ENCODE measurements at places on chromosomes 16 and 17. TPM values are rescaled to one million over a fixed set of nuclear protein-coding genes. Genes with fewer than 3 reads are reported as not detected.

Gene TM4SF5
- not detected for total RNA-seq

Gene DNAI2
- total RNA-seq: 1.3 TPM

Gene GNGT2
- 15.0 TPM for total RNA-seq

GRCh38 chr16:28917095-28917494, 7.9 kb downstream of the RABEP2 start:
- no peak for DNase-seq
- H3K4me1 ChIP-seq: no peaks in the 10 kb centered on the region
- no peaks in the 10 kb centered on the region for H3K27me3 ChIP-seq
- no peak overlapping the region for H3K4me3 ChIP-seq

- no peaks in the 10 kb centered on the region for H3K27me3 ChIP-seq
- peaks cover 29% of the 10 kb centered on the region for H3K4me1 ChIP-seq
- peak overlapping the region; percentile 60 for H3K27ac ChIP-seq
- peaks cover 41% of the 10 kb centered on the region for H3K36me3 ChIP-seq
- peak; percentile 57 for DNase-seq
- H3K4me3 ChIP-seq: no peak overlapping the region
These were observed 32.1 kb upstream of the JPT2 start for GRCh38 chr16:1645914-1646525.

DNA sequence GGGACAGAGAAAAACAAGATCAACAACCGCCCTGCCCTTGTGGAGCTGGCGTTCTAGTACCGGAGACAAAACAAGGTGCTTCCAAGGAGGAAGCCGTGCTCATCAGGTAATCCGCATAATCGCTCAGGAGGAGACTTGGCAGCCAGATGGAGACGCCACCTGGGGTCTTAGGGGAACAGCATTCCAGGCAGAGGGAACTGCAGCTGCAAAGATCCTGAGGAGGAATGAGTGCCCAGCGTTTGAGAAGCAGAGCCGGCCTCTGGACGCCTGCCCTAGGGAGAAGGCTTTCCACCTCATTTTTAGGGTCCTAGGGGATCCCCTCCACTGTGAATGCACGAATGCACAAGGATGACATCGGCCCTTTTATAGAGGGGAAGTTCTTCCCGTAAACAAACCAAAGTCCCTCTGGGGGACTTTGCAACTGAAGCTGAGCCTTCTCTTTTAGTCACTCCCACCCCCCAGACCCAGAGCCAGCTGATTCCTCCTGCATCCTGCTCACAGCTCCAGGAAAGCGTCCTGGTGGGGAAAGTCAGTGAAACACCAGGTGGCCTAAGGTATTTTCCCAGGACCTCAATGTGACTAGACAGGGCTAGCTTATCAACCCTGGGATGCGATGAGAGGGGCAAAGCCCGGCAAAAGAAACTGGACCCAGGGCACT, 13.2 kb upstream of the MPRIP start:
- no peak overlapping the region for H3K27ac ChIP-seq
- peaks cover 2% of the 10 kb centered on the region for H3K27me3 ChIP-seq

- DNase-seq: peak; percentile 19
- peaks cover 31% of the 10 kb centered on the region for H3K36me3 ChIP-seq
- H3K27ac ChIP-seq: peak overlapping the region; percentile 61
- H3K4me3 ChIP-seq: peak overlapping the region; percentile 5
These were observed 8.0 kb downstream of the TLCD3A start for GRCh38 chr17:740240-741017.

DNA sequence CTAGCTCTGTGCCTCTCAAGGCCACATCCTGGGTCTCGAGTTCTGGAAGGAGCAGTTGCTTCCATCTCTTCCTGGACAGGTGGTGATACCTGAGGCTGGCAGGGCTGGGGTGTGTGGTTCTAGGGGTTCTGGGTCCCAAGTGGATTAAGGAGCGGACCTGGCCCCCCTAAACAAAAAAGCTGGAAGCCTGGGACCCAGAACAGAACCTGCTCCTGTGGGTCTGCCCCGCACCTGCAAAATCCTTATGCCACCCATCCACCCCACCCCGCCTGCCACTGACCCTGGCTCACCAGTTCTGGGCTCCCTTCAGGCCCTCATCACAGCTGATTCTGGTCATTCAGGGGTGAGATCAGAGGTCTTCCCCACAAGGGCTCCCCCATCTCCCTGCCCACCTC, 44.8 kb downstream of the ADCY7 start:
- H3K27ac ChIP-seq: no peak overlapping the region
- no peak overlapping the region for H3K4me3 ChIP-seq
- DNase-seq: no peak

DNA sequence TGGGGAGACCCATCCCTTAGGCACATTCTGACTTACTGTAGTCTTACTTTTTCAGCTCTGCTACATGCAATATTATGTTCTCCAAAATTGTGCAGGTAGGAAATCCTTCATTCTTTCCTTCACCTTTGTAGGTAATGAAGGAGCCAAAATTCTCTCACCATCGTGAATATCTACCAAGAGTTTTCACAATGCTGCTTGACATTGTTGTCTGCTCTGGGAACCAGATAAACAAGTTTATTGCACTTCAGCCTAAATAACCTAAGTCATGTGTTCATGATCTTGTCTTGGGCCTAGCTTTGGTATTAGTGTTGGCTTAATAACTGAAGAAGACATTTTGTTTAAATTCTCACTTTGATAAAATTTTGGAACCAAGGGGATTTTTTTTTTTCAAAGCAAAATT, 110.8 kb upstream of the ELAC2 start:
- no peaks in the 10 kb centered on the region for H3K4me1 ChIP-seq
- no peak for DNase-seq
- H3K27ac ChIP-seq: no peak overlapping the region
- H3K27me3 ChIP-seq: no peaks in the 10 kb centered on the region

DNA sequence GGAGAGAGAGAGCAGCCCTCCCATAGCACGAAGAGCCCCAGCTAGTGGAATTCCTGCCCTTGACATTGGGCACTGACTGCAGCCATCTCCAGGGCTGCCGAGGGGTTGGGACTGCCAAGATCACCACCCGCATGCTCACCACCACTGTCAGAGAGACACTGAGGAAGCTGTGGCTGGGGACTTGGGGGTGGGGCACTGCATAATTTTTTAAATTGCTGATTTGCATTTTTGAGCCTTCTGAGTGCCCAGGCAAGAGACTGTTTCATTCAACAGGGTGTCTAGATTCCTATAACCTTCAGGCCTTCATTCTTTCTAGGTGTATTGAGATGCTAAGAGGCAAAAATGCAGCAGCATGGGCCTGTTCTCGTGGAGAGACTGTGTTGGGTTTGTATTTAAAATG, 9.0 kb upstream of the EPX start:
- H3K27ac ChIP-seq: no peak overlapping the region
- DNase-seq: no peak
- no peak overlapping the region for H3K4me3 ChIP-seq
- peaks cover 4% of the 10 kb centered on the region for H3K27me3 ChIP-seq
- peaks cover 4% of the 10 kb centered on the region for H3K4me1 ChIP-seq

DNA sequence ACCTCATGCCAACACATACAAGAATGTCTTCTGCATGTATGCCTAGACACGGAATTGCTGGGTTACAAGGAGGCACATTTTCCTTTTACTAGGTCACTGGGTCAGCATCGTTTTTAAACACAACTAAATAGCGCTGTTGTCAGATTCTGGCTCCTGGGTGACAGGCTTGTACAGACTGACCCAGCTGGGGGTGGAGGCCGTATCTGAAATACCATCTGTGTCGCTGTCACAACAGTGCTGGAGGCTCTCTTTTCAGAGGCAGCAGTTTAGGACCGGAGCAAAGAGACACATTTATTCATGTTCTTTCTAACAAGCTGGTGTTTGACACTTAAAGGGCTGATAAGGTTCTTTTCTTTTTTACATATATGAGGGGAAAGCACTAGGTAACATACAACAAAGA, 403.0 kb upstream of the ASIC2 start:
- no peak for DNase-seq
- peaks cover 7% of the 10 kb centered on the region for H3K27me3 ChIP-seq
- no peaks in the 10 kb centered on the region for H3K4me1 ChIP-seq

- peaks cover 16% of the 10 kb centered on the region for H3K4me1 ChIP-seq
- no peak for DNase-seq
- no peak overlapping the region for H3K4me3 ChIP-seq
- no peaks in the 10 kb centered on the region for H3K27me3 ChIP-seq
These were observed 12.3 kb downstream of the PSMD12 start for GRCh38 chr17:67353929-67354574.

DNA sequence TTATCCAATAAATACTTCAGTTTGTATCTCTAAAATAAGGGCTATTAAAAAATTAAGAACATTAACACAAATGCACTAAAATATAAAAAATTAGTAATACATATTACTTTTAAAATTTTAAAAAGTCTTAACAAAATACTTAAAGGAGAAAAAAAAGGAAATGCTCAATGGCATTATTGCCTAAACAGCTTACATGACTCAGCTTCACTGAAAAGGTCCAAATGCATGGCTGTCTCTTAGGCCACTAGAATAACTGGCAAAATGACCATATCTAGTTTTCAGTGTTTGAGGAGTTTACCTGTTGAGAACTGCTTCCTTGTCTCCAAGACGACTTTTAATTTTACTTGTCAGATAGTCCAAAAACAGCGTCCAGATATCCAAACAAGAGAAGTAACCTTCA, 66.0 kb downstream of the XPO6 start:
- no peak overlapping the region for H3K27ac ChIP-seq
- peaks cover 92% of the 10 kb centered on the region for H3K4me1 ChIP-seq
- H3K36me3 ChIP-seq: peaks cover 70% of the 10 kb centered on the region
- DNase-seq: no peak
- H3K4me3 ChIP-seq: no peak overlapping the region

- peaks cover 62% of the 10 kb centered on the region for H3K27me3 ChIP-seq
- peak; percentile 24 for DNase-seq
- H3K4me3 ChIP-seq: peak overlapping the region; percentile 59
- no peaks in the 10 kb centered on the region for H3K36me3 ChIP-seq
- H3K27ac ChIP-seq: no peak overlapping the region
These were observed 658 bp downstream of the CACNG4 start for GRCh38 chr17:66964930-66965800.

GRCh38 chr16:4410335-4411075, 5.9 kb downstream of the CORO7 start:
- H3K4me3 ChIP-seq: no peak overlapping the region
- H3K27ac ChIP-seq: peak overlapping the region; percentile 54
- no peak for DNase-seq

GRCh38 chr16:4290236-4290830, 17.5 kb upstream of the TFAP4 start:
- H3K4me3 ChIP-seq: no peak overlapping the region
- H3K27me3 ChIP-seq: no peaks in the 10 kb centered on the region
- DNase-seq: no peak
- H3K27ac ChIP-seq: no peak overlapping the region
- H3K4me1 ChIP-seq: peaks cover 13% of the 10 kb centered on the region

DNA sequence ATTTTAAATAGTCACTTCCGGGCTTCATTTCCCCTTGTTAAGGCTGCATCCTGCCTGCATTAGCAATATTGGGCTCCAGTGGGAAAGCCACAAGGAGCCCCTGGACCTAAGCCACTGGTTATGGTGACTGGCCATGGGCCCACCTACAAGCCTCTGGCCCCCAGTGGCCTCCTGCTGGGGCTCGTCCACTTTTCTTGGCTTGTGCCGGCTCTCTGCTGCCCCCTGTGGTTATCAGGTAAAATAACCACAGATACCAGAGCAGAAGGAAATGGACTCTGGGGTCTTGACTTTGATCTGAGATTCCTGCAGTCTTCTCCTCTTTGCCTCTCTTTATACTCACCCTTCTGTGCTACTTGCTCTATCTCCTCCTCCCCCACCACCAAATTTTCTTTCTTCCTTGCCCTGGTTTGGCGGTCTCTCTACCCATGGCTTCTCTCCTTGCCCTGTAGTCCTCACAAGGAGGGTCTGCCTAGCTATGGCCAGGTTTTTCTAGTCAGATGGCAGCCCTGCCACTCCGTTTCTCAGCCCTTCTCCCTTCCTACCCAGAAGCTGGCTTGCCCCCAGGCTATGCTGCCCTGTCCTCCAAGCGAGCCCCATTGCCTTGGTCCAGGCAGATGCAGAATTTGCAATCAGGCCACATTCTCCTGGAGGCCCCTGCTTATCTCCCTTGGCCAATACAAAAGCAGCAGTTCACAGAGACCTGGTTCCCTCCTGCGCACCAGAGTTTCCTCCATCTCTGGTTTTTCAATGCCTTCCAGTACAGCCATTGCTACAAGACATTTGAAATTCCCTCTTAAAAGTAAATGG, 82.9 kb upstream of the RCVRN start:
- peak; percentile 22 for DNase-seq
- no peak overlapping the region for H3K27ac ChIP-seq
- H3K27me3 ChIP-seq: no peaks in the 10 kb centered on the region
- H3K4me1 ChIP-seq: no peaks in the 10 kb centered on the region
- no peak overlapping the region for H3K4me3 ChIP-seq

Measured in activated CD4-positive, alpha-beta T cell treated with anti-CD3 and anti-CD28 coated beads, Interleukin-2, amount 10 ng/mL, durations not matched to agents 7 days and 5 days (primary cell).